ENCODE measurements at places on chromosomes 3 and 15.
A peak's percentile ranks its signal among the peaks of the same experiment; 100 is the strongest.

DNA sequence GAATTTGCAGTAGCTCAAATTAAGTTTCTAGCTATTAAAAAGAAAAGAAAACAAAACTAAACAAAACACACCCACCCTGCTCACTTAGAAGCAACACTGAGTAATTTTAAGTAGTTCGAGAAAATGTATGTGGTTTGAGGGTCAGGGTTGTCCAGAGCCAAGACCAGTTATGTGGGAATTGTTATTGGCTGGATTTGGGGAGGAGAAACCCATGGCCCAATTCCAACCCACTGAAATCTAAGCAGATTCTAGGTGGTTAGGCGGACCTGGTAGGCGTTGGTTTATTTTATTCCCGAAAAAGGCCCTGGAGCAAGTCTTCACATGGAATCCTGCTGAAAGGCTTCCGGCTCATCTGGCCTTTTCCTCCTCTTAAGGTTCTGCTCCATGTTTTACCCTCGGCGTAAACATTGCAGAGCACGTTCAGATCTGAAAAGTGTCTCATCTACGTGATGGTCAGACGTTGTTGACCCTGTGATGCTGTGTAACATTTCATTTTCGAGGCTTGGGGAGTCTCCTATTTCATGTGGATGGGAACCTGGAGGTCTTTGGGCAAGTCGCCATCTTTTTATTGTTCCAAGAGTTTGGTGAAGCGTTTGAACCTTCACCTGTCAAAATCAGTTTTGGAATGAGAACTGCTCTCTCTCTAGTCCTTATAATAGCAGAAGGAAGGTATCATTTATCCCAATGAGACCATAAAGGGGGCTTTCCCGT, 64.0 kb downstream of the FLNB start:
- DNase-seq = no peak

DNA sequence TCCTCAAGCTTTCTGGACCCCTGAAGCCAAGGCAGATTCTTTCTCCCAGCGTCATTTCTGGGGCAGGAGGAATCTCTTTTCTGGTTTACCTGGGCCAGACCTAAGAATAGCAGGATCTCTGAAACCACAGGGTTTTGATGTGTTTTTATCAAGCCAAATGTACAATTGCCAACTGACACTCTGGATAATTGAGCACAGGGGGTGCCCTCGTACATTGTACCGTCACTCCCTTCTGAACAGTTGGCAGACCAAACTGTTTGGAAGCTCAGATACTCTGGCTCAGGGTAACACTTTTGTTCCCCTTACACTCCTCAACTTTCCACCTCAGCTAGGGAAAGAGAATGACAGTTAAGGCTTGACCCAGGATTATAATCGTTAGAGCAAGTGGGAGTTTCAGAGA, 49.9 kb downstream of the ASTE1 start:
- no peak for DNase-seq

GRCh38 chr3:195365371-195365770, 77.4 kb downstream of the ACAP2 start:
- DNase-seq = no peak

DNA sequence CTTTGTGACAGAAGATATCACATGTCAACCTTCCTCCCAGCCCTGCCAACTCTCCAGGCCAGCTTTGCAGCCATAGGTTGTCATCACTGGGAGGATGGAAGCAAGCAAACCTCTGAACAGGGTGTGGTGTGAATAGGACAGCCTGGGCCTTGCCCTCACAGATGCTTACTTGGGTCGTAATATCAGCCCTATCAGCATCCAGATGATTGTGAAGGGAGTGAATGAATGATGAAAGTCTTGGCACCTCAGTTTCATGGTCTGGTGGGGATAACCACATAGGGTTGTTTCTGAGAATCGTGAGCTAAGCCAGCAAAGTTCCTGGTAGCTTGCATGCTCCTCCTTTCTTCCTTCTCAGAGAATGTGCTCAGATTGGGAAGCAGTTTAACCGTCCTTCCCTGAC, 55.1 kb upstream of the POLR2M start:
- DNase-seq = no peak

- no peak for DNase-seq
Observed at GRCh38 chr3:100244264-100244663, 16.5 kb upstream of the TBC1D23 start.

DNA sequence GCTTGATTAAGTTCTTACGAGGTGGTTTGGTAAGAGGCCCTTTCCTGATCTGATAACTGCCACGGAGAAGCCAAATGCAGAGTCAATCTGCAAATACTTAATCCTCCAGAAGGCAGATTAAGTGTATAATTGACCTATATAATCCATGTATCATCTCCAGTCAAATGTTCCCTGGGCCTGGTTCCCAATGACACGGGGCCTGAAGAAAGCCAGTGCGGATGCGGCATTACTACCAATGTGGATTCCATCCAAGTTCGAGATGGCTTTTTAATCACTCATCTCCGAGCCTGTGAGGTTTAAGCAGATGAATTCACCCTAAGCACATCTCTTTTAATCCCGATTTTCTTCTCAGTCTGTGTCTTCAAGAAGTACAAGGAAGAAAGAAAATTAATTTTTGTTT, 60.0 kb upstream of the FEZF2 start:
- DNase-seq = no peak

DNA sequence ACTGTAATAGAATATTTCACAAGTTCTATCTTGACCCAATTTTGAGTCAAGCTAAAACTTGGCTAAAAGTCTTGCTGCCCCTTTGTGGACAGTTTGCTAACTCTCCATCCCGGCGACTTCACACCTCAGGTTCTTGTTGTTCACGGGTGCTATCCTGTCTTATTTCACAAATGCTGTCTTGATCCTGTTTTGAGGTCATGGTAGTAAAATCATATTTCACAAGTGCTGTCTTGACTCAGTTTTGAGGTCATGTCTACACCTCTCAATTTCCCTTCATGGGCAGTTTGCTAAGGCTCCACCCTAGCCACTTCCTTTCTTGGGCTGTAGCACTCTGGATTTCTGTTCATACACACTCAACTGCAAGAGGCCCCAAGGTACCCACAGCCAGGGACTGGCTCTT, 45.0 kb upstream of the GK5 start:
- no peak for DNase-seq

DNA sequence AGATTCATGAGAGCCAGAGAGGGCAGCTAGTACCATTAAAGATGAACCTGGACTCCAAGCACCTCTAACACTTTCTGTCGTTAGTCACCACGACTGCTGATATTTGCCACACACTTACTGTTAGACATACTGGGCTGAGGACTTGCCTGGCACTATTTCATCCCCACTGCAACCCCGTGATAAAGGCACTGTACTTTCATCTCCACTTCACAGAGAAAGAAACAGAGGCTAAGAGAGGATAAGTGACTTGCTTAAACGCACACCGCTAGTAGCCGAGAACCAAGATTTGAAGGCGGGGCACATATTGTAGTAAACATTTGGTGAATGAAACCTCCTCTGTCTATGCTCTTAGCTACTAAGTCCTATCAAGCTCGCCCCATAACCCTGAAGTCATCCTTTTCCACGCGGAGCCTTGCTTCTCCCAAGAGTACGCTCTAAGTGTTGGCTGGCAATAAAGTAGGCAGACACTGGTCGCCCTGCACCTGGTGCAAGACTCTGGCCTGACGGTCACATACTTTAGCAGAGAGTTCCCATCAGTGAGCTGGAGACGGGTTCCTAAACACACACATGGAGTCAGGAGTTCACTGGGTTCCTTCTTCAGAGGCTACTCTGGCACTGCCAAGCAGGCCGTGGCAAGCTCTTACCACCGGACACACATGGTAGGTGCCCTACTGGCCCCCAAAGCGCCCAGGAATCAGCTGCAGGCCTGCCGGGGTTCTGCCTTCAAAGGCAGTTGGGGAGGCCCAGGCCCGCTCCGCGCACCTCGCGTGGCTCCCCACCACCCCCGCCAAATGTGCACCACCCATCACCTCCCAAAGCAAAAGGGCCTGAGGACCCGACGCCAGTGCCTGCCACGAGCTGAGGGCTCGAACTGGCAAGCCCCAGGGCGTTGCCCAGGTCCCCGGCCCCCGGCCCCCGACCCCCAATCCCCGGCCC, 951 bp downstream of the POMGNT2 start:
- peak; percentile 1 for DNase-seq

DNA sequence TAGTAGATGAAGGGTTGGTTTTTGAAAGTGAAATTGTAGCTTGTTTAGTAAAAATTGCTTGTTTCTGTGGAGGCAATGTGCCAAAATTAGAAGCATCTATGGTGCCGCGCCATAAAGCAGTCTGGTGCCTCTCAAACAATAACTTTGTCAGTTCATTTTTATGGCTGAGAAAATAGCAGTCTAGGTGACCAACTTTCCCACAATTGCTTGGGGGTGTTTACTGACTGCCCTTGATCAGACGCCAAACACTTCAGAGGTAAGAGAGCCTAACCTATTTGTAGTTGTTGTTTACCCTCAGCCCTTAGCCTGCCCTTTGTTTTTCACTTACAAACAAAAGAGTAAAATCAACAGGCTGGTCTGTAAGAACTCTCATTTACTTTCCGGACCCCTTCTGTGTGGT, 174.5 kb downstream of the FNDC3B start:
- DNase-seq = no peak

DNA sequence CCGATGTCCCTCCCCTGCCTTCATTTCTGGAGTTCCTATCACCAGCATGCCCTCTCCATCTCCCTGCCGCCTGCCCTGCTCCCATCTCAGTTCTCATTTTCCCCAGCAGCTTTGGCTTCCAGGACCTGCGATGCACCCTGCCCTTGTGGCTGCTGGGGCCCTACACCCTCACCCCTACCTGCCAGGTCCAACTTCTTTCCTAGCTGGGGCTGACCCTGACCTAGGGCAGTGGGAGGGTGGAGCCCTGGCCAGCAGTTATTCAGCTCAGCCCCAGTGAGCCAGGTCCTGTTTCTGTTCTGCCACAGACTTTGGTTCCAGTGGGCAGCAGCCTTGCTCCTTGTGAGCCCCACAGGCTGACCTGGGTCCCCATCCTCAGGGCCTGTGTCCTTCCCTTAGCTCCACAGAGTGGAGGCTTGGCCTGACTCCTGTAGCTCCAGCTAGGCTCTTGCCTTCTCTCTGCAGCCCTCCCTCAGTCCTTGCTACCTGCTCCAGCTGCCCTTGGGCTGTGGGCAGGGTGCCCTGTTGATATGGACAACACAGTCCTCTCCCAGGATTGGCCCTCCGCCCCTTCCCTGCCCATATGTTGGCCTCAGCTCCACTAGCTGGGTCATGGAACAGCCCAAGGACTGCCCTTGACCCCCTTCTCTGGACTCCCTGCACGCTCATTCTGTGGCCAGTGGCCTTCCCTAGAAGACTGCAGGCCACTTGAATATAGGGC, 34.7 kb upstream of the PDE8A start:
- DNase-seq = no peak

DNA sequence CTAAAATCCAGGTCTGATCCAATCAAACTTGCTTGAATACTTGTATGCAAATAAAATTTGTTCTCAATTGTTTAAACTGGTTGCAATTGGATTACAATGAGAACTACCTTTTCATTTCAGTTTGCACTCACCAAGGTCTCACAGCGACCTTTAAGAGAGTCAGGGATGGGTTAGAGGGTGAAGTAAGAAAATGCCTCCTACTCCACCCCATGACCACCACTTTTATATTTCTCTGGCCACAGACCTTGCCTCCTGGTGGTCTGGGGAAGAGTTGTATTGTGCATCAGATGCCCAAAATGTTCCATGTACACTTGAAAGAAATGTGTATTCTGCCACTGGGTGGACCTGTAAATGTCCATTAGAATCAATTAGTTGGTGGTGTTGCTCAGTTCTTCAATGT, 16.4 kb upstream of the THSD4 start:
- DNase-seq = no peak
